ENCODE measurements at places on chromosomes 6 and 20.

DNA sequence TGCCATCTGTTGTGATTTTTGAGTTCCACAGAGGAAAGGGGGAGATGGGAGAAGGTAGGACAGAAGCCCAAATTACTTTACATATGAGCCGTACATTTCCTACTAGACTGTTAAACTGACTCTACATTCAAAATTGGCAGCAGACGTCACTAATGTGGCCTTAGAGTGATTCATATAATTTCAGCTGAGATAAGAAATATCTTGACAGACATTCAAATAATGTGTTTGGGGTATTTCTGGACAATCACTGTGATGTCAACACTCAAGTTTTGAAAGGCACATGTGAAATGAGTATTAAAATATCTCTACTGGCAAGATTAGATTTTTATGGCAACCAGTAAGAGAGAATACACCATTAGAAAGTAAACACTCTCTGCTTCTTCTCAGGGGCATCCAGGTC is 104.0 kb downstream of the MTFR2 start:
- DNase-seq, result no peak

GRCh38 chr6:44404022-44404714 is 16.7 kb downstream of the CDC5L start:
- no peak for DNase-seq

GRCh38 chr20:60490217-60491050 is 532.2 kb downstream of the CDH26 start:
- no peak for DNase-seq

GRCh38 chr6:100475554-100476320 is 11.0 kb upstream of the SIM1 start:
- DNase-seq, result no peak

DNA sequence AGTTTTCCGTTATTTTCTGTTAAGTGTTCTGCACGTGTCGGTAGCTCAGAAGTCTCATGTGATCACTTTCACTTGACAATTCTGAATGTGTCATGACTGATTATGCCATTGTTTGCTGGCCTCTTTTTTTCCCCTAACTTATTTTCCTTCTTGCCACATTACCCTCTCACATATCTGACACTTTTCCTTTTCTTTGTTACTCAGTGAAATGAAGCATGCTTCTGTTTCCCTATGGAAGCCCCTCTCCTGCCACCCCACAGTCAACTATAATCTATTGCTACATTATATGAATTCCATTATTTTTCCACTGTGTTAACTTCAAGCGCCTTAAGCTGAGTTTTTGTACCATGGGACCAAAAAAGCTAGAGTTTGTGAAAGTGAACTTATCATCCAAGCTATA is 531.6 kb upstream of the HS3ST5 start:
- no peak for DNase-seq

DNA sequence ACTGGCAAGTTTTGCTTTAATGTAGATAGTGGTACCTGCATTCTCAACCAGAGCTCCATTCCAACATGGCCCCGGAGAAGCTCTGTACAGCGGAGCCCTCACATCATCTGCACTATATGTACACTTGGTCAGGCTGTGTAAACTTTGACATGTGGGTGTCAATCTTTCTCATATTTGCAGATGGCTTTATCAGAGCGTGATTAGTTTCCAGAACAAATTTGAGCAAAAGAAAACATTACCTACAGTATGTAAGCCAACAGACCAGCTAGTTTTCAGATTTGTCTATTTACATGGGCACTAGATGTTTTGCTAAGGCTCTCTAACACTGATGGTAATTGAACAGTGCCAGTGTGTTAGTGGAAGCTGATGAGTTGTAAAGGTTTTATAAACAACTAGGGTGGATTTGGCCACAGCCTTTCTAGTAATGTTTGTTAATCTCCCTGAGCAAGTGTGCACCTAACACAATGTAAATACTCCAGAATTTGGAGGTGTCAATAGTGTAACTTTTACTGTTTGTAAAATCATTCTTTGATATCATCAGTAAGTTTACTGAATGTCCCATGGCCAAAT is 131.8 kb downstream of the FOXA2 start:
- no peak for DNase-seq

DNA sequence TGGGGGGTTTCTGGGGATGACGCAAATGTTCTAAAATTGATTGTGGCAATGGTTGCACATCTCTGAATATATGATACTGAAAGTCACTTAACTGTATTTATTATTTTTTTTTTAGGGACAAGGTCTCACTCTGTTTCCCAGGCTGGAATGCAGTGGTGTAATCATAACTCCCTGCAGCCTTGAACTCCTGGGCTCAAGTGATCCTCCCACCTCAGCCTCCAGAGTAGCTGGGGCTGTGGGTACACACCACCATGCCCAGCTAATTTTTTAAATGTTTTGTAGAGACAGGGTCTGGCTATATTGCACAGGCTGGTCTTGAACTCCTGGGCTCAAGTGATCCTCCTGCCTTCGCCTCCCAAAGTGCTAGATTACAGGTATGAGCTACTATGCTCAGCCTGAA is 33.4 kb downstream of the NOL4L start:
- no peak for DNase-seq

- no peak for DNase-seq
These were observed 3.4 kb upstream of the NSFL1C start for GRCh38 chr20:1469925-1470571.

DNA sequence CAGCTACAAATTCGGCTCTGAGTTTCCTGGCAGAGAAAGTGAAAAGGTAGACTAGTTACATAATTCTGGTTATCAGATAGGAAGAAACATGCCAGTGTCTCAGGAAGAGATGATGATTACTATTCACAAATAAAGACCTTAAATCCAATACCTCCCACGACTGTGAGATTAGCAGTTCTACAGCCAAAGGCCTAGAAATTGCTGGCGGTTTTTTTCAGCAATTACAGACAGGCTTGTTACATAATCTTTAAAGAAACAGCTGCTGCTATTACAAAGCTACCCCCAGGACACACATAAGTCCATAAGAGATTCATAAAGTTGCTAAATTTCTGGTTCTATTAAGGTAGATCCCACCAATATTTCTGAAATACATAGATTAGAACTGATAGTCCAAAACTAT is 40.2 kb downstream of the PIGU start:
- DNase-seq, result no peak

DNA sequence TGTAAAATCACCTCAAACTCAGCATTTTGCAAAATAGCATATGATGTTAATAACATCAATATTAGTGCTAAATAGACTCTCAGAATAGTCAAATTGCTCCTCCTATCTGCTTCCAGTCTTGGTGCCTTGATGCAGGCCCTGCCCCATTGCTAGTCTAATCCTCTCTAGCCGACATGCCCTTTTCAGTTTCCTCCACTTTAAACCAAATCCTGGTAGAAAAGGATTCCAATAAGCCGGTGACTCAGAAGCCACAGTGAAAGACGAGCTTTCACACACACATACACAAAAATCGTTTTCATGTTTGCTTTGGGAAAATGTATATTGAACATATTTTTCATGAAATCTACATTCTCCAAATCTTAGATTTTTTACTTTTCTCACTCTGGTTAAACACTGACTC is 203.1 kb downstream of the LMBRD1 start:
- no peak for DNase-seq

DNA sequence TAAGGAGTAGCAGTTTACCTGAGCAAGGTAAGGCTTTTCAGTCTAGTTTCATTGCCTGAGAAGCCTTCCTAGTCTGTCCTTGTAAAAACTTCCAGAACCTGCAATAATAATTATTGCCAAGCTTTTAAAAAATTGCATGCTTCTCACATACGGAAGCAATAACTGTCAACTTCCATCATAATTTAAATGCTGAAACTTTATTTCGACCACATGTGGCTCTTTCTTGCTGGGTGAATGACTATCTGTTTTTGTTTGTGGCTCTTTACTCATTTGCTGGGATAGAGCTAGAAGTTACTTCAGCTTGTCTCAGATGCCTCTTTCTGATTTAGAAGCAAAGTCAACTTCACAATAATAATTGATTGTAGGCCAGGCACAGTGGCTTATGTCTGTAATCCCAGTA is 95.9 kb upstream of the COL21A1 start:
- no peak for DNase-seq

GRCh38 chr6:10434235-10434634 is 19.4 kb upstream of the TFAP2A start:
- no peak for DNase-seq

DNA sequence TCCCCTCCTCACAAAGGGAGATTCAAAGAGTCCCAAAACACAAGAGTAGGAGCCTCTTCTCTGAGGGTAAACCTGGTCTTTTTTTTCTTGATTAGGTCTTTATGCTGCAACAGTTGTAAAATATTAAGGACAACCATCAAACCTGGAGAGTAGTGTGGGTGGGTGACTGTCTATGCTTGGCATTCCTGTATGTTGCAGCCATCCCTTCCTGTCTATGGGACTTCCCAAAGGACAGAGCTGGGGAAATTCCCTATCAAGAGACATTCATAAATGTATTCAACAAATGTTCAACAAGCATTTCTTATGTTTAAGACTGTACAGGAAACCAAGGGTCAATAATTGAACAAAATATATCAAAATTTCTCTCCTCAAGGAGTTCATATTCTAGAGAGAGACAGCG is 5.5 kb downstream of the BTN2A2 start:
- no peak for DNase-seq

DNA sequence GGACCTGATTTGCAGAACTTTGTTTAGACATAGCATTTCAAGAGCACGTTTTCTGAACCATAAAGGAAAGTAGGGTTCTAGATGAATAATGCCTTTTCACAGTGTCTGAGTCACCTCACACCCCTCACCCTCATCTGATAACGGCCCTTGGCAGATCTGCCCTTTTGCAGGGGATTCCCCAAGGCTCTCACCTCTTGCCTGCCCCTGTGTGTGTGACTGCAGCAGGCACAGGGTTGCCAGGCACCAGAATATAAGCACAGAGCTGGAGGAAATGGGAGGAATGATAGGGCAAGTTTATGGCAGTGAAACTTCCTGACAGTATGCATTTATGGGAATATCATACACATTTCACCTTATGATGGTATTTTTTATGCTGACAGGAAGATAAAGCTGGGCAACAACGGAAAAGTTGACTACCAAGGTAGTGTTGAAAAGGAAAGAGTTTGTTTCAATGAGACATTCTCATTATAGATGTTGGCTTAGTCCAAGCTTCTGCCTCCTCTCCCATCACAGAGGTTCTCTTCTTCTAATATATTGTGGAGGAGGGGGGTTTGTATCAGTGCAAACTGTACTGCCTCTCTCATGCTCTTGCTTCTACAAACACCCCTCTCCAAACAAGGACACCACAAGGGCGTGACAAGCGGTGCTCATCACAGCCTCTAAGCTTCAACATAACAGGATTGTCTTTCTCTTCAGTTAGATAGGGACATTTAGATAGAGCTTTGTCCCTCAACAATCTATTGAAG is 101.5 kb upstream of the BACH2 start:
- DNase-seq, result peak; percentile 80

DNA sequence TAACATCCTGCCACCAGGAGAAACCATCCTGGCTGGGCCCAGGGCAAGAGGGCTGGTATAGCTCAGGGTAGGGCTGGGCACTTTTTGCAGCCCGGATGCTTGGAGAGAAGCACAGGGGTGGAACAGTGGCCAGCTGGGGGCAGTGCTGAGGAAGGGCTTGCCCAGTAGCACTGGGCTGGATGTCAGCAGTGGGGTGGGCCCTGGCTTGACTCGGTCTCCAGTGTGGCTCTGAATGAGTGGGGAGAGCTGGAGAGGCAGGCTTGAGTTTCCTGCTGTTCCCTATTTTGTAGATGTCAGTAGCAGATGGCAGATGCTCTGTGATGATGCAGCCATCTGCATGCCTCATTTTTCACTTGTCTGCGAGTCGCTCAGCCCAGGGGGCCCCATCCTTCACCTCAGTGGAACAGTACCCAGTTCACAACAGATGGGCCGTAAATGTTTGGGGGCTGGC is 56.3 kb upstream of the TULP1 start:
- DNase-seq, result no peak

DNA sequence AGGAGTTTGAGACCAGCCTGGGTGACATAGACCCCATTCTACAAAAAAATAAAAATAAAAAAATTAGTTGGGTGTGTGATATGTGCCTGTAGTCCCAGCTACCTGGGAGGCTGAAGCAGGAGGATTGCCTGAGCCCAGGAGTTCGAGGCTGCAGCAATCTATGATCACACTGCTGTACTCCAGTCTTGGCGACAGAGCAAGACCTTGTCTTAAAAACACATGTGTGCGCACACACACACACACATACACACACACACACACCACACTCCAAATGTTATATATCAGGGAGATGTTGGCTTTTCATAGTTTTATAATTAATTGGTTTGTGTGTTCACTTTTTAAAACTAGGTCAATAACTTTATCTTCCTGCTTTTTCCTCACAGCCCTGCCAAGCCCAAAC is 110.5 kb downstream of the RTN4IP1 start:
- no peak for DNase-seq

DNA sequence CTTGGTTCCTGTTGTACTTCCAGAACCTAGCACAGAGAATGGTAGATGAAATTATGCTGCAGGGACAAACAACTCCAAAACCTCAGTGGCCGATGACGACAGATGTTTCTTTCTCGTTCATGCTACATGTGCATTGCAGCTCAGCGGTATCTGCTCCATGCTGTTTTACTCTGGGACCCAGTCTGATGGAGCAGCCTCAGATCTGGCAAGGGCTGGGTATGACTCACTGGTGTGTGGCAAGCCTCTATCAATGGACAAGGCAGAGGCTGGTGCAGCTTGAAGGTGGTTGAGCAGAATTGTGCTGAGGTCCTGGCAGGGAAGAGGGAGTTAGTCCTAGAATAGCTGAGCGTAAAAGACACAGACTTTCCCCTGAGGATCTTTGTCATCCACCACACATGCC is 10.3 kb upstream of the BLCAP start:
- DNase-seq, result no peak

DNA sequence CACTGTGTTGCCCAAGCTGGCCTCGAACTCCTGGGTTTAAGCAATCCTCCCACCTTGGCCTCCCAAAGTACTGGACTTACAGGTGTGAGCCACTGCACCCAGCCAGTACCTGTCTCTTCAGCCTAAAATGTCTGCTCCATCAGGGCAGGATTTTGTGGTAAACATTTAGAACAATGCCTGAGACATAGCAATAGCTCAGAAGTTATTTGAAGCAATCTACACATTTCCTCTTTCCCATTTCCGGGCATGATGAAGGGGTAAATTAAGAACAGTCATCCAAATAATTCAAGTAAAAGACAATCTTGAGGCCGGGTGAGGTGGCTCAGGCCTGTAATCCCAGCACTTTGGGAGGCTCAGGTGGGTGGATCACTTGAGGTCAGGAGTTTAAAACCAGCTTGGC is 69.0 kb upstream of the ZNF217 start:
- no peak for DNase-seq

DNA sequence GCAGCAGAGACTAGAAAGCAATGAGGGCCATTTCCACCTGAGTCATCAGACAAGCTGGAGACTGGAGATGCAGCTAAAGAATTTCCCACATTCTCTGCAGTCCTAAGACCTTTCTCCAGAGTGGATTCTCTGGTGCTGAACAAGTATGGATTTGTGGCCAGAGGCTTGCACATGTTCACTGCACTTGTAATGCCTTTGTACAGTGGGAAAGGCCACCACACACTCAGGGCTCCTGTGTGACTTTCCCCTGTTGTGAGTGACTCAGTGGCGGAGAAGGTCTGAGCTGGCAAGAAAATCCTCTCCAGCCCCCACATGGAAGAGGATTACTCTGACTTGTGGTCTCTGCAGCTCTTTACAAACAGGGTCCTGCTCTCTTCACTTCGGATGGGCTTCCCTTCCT is 192.3 kb downstream of the C6orf118 start:
- no peak for DNase-seq
